Thoracic aorta (tissue), 2 donors: ENCODE measurements at places on chromosomes 4 and X. TPM values are rescaled to one million over a fixed set of nuclear protein-coding genes. Genes with fewer than 3 reads are reported as not detected.

The BBS12 gene
- total RNA-seq, result 3.0 TPM

The ITGB1BP2 gene
- 18.5 TPM for total RNA-seq

The RBM46 gene
- not detected for total RNA-seq

The MSANTD1 gene
- total RNA-seq, result 2.8 TPM

The PFKFB1 gene
- total RNA-seq, result not detected

The NSUN7 gene
- total RNA-seq, result 6.8 TPM

The LEF1 gene
- 0.54 TPM for total RNA-seq

The SEPTIN6 gene
- 25.5 TPM for total RNA-seq

The DMD gene
- 224 TPM for total RNA-seq

The ATRX gene
- 124 TPM for total RNA-seq

The SLBP gene
- 29.8 TPM for total RNA-seq

- no peak for DNase-seq
These were observed 11.0 kb upstream of the EXOC1L start for GRCh38 chr4:55808632-55809031.

GRCh38 chrX:13078739-13079444 is 34.5 kb upstream of the FAM9C start:
- DNase-seq, result no peak

- no peak for DNase-seq
These were observed 186.3 kb upstream of the FGF13 start for GRCh38 chrX:138897621-138898492.

DNA sequence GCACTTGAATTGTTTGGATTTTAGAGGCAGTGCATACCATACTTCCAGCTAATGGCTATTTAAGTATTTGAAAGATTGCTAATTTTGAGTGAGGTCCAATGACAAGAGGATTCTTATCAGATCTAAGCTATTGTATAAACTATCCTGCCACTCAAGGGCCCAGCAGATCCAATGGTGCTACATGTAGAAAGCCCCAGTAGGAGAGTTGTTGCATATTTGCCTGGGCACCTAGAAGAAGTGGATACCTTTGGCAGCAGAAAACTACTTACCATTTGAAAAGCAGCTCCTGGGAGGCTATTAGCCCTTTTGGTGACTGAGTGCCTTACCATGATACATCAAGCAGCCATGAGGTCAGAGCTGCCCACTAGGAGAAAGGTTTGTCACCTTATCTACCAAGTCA is 447.3 kb downstream of the C4orf33 start:
- no peak for DNase-seq

DNA sequence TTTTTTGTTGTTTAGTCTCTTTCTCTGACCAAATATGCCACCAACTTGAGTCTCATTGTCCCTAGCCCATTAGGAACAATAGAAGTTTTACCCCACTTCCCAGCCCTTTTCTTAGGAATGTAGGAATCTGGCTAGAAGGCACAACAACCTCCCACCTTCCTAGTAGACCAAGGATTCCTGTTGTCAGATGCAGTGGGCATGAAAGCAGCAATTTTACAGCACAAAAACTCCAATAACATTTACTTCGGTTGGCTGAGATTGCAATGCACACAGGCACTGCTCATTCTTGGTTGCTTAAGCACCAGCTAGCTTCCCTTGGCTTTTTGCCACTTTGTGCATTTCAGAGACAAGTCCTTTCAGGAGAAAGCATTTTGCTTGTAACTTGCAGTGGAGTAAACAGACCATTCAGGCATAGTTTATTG is 312.8 kb downstream of the TENM3 start:
- no peak for DNase-seq

GRCh38 chrX:74521961-74522751 is 92.3 kb downstream of the RLIM start:
- DNase-seq, result no peak

- no peak for DNase-seq
These were observed 7.2 kb upstream of the CPLX1 start for GRCh38 chr4:833156-833555.

DNA sequence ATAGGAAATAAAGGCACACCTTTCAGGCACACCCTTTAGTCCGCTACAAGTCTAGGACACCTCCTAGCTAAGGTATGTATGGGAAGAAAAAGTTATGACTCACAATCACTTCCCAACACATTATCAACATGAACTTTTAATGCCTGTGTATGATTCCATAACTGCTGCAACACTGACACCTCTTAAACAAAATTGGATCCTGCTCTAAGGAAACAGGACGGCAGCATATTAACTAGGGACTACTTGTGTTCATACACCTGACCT is 2.4 kb upstream of the PPP3CA start:
- DNase-seq, result no peak

GRCh38 chrX:9171841-9172463 is 138.0 kb upstream of the FAM9B start:
- DNase-seq, result no peak

DNA sequence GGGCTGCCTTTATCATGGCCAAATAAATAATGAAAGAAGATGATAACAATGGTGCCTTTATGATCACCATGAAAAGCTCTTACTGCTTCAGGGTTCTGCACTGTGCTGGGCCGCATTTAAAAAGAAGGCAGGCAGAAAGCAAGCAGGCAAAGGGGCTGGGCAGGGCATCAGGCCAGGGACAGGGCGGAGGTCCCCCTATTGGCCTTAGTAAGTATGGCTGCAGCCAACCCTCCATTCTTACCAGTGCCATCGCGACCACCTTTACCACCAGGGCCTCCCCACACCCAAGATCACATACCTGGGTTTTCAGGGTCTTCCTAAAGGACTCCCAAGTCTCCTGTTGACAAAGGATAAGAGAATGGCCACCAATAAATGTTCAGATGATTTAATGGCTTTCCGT is 38.9 kb downstream of the CNGA2 start:
- no peak for DNase-seq

DNA sequence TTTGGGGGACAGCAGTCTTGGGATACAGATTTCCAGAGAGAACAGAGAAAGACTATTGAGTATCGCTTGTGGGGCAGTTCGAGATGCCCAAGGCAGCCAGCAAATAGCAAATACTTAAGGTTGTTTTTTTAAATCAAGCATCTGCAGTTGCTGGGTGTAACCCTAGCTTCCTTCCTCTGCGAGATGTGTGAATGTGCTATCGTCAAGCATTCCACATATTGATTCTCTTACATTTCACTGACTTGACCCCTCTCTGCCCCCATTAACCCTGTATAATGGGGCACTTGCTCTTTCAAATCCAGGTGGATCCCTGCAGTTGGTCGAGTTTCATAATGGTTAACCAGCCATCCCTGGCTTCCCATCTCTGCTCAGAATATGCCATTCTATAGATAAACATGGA is 23.5 kb downstream of the KCNE5 start:
- DNase-seq, result no peak

GRCh38 chrX:2402361-2402690 is 98.5 kb downstream of the DHRSX start:
- DNase-seq, result no peak

DNA sequence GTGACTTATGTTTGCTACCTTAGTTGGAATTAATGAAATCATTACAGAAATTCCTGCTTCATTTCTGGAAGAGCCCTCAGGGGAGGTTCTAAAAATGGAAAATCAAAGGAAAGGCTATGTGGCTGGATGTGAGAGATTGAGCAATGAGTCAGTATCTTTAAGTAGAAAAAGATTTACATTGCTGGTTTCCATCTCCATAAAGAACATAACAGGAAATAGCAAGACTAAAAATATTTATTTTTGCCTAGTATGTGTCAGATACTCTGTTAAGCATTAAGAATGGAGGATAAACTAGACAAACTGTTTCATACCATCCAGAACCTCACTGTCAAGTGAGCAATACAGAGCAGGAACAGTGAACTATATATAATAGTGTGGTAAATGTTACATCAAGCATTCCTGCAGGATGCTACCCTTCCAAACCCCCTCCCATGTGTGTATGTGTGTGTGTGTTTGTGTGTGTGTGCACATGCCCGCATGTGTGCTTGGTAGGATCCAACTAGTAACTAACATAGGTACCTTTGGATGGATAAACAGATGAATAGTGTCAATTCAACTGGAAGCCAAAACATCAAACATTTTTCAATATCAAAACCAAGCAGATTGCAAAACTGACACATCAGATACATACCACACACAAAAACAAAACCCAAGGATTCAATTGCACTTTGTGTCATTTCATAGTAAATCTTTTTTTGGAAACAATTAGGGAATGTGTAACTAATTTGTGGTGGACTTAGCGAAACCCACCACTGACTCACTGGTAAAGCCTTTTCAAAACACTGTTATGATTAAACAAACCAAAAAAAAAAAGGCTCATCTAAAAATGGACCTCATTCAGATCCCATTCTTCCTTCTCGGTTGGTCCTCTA is 223.4 kb downstream of the SHROOM3 start:
- no peak for DNase-seq

DNA sequence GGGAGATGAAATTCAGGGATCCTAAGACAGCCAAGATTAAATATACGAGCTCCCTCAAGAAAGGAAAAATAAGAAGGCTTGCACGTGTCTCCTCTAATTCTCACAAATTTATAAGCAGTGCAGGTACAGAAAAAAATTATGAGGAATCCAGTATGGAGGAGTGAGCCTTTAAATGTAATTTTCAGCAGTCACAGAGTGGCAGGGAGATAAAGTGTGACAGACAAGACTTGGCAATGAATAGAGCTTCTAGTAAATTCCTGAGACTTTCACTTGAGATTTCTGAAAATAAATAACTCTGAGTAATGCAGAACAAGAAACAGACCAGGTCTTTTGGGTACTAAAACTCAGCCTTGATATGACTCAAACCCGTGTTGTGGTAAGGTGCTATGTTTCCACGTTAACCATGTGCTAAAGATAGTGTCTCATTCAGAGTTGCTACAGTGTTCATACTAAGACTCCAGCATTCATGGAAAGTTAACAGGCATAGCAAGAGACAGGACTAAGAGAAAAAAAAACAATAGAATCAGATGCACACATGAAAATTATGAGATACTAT is 119.8 kb downstream of the SPOCK3 start:
- no peak for DNase-seq

DNA sequence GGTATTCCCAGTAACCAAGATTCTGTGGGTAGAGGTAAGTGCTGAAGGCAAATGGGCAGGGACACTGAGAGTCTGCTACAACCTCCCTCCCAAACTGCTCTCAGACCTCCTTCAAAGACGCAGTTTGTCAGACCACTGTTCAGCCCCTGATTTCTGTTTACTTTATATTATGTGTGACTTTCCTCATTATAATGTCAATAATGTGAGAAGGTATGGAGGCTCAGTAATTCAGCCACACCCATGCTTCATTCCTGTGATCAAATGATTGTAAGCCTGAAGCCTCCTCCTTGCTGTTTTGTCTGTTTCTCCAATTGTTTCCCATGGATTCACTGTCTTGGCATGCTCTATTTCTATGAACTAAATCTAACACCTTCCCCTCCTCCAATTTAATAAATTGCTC is 75.6 kb downstream of the SYTL5 start:
- DNase-seq, result no peak

GRCh38 chr4:152663203-152664066 is 16.4 kb downstream of the TMEM154 start:
- DNase-seq, result no peak

DNA sequence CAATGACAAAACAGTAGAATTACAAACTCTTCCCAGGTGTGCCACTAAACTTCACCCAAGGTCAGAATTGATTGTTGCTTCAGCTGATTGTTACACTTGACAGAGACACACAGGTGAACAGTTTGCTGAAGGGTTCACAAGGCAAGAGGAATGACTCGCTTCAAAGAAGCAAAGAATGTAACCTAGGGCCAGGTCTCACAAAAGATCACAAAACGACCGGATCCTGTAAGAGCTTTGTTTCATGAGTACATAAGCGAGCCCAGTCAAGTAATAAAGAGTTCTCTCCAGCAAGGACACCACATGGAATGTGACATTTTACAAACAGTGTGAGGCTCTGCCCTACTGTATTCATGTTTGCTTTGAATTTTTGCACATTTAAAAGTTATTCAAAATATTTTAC is 9.1 kb downstream of the LNX1 start:
- no peak for DNase-seq

GRCh38 chr4:57234252-57234775 is 124.1 kb upstream of the IGFBP7 start:
- no peak for DNase-seq

DNA sequence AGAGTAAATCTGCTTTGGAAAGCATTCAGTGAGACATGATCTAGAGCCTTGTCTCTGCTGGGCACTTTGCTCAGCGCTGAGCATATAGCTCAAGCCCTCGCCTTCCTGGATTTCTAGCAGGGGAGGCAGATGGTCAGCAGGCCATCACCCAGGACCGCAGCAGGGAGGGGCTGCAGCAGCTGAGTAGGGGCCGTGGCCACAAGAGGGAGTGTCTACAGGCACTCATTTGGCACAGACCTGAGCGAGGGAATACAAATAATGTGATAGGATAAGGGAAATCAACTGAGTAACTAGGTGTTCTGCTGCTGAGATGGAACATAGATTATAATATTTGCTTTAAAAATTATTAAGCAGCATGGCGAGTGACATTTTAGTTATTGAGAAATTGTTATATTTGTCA is 30.2 kb downstream of the OFD1 start:
- no peak for DNase-seq

DNA sequence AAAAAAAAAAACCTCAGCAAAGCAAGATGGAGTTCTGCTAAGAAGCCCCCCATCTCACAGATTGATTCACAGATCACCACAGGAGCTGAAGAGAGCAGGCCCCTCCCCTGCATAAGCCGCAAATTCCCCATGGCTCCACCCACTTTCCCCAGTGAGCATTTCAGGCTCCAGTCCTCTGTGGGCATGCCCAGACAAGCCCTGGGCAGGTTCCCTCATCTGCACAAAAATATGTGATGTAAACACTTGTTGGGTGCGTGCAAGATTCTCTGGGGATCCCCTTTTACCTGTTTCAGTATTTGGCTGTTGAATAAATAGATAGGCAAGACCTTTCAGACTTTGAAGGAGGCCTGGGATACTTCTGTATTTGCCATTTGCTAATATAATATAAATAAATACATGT is 514.3 kb downstream of the PCDH7 start:
- no peak for DNase-seq

DNA sequence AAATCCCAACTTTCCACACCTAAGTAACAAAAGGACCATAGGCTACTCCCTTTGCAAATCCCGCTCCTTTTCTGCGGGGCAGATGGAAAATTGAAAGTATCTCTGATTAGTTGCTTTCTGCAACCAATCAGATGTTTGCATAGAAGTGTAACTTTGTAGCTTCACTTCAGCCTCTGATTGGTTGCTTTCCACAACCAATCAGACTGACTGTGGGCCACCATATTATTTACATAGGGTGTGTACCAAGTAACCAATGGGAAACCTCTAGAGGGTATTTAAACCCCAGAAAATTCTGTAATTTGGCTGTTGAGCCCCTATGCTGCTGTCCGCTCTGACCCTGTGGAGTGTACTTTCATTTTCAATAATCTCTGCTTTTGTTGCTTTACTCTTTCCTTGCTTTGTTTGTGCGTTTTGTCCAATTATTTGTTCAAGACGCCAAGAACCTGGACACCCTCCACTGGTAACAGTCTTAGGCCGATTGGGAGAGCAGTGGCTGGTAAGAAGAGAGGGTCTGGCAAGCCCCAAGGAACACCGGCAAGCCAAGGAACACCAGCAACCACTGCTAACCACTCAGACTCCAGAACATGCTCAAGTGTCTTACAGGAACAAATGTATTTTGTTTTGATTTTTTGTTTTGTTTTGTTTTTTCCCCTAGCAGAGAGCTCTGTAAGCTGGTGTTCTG is 125.5 kb upstream of the MAP3K15 start:
- DNase-seq, result no peak

- DNase-seq, result no peak
These were observed 45.2 kb upstream of the CLCN4 start for GRCh38 chrX:10111364-10112148.

- no peak for DNase-seq
These were observed 110.9 kb downstream of the FHIP1A start for GRCh38 chr4:151519728-151520415.
